Activated CD4-positive, alpha-beta T cell treated with anti-CD3 and anti-CD28 coated beads for 24 hours (primary cell): ENCODE measurements at places on chromosomes 13 and 19.

DNA sequence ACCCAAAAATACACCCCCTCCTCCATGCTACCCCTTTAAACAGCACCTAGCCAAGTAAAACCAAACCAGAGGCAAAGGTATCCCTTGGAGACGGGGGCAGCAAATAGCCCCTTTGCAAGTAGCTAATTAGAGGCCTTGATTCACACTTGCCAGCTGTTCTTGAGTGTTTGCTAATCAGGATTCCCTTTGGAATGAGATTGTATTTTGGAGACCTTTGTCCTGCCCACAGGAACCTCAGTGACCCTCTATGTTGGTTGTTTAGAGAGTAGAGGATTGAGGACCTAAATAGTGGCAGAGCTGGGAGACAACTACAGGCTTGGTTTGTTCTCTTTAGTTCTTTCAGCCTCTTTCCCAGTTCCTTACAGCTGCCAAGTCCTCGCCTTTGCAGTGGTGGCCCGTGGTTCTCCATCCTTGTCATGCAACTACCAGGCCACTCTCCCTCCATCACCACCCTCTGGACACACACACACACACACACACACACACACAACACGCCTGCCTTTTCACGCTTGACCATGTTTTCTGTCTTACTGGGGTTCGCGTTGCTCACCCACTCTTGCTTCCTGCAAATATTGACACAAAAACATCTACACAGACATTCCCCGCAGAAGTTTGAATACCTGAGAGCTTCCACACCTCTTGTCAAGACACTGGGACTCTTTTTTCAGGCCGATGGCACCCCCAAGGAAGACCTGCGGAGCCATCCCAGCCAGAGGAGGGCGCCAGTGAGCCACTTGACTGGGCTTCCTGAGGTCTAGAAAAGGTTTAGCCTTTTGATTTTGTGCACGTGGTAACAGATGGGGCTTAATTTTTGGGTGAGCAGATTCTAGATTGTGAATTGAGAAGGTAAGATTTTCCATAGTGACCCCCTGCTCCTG, 80.0 kb upstream of the GPR183 start:
- peak; percentile 80 for DNase-seq

DNA sequence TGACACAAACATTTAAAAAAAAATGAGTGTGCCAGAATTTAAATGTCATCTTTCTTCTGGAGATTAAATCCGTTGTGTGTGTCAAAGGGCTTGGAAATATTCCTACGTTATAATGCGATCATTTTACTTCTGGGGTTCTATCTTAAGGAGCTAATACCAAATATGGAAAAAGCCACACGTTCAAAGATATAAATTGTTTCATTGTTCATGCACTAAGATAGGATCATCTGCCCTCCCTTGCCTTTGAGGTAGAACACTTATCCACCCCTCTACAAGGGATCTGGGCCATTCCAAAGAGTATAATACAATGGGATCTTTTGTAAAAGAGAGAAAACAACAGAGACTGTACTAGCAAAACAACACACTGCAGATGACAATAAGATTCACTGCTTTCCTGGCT, 64.9 kb downstream of the ANKRD10 start:
- DNase-seq: no peak

DNA sequence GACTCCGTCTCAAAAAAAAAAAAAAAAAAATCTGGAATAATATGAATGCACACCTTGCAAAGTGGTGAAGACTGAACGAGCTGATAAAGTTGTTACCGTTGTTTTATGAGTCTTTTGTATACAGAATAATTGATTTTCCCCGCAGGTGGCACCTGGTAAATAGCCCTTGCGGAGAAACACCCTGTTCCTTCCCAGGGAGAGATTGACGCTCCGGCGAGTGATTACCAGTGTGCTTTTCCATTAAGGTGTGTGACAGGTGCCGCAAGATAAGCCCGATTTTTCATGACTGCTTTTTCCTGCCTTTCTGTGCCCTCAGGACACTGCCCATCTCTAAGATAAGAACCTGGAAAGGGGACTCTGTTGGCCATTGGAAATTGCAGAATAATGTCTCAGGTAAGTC, 943 bp downstream of the ZNF302 start:
- DNase-seq: no peak

DNA sequence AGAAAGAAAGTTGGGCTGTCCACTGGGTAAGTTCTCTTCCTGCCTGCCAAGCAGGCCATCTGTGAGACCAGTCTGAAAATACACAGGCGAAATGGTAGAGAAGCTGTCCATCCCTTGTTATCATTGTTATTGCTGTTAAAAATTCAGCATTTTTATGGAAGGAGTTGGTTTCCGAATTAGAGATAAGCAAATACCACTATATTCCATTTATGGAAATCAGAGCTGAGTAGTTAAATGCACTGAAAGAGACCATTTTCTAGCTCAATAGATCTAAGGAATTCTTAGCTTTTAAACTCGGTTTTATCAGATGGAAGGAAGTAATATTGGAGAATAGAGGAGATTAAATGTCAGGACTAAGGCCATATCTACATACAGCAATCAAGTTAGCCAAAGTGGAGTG, 40.7 kb downstream of the MZT1 start:
- no peak for DNase-seq

- no peak for DNase-seq
These were observed 1092.3 kb downstream of the EFNB2 start for GRCh38 chr13:105442949-105443699.
